ENCODE measurements at places on chromosomes 11 and 22.

DNA sequence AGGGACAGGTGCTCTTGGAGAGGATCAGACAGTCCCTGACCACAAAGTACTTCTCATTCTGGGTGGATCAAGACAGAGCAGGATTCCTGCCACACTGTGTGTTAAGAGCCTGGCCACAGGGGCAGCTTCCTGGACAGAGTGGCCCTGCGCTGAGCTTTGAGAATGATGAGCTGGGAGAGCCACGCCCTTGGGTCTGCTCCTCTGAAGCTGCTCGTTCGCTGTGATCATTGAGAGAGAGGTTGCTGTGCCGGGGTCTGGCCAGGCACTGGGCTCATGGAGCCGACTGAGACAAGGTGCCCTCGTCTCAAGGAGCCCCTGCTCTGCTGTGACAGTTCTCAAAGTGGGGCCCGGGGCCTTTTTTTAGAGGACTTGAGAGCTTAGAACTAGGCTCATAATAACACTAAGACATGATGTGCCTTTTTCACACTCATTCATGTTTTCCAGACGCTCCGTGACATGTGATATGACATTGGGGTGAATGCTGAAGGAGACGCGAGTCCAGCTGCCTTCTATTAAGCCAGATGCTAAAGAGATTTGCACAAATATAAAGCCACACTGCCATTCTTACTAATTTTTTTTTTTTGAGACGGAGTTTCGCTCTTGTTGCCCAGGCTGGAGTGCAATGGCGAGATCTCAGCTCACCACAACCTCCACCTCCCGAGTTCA, 1.6 kb upstream of the MFRP start:
- no peak for DNase-seq

DNA sequence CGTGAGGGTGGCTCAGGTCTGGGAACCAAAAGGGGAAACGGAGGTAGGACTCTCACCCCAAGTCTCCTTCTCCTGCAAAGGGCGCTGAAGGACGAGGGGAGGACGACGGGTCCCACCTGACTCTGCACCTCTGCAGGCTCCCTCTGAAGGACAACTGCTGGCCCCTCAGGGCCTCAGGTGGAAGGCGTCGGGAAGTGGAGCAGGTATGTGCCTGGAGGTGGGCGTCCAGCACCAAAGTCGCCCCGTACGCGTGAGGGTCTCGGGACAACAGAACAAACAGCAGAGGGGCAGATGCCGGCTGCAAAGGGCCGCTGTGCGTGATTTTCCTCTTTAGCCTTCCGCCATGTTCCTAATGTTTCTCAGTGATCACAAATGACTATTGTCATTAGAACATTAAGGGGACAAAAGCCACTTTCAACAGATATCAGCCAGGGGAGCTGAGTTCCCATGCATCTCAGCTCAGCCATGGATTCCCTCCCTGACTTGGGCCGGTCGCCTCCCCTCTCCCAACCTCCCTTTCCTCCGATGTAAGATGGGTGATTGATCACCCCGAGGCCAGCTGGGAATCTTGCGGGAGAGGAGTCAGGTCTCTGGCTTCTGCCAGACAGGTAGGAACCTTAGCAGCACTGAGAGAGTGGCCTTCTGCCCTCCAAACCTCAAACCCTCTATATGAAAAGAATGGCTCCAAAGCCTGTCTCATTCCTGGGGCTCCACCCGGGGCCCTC, 836 bp downstream of the SLC16A8 start:
- DNase-seq: no peak

- peak; percentile 10 for DNase-seq
Measured at GRCh38 chr11:117836077-117836960, 11.8 kb upstream of the FXYD2 start.

GRCh38 chr11:12099132-12099873, 11.1 kb upstream of the MICAL2 start:
- DNase-seq: no peak

GRCh38 chr11:70643642-70644041, 245.3 kb downstream of the CTTN start:
- DNase-seq: no peak

DNA sequence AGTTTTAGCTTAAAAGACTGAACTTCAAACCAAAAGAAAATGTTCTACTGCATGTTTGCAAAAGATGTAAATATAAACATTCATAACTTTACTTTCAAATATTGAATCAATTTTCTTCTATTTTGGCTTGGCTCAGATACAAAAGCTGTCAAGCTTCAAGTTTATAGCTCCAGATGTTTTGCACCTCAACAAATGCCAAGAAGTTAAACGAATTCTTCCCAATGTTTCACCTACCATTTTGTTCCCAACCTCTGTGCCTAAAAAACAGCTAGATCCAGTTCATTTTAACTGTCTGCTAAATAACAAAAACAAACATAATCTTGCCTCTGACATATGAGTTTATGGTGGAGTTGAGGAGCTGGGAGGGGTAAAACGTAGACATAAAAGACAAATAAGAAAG, 76.5 kb downstream of the RAB30 start:
- DNase-seq: no peak

GRCh38 chr22:37930270-37930951, 23.0 kb downstream of the C22orf23 start:
- DNase-seq: peak; percentile 58

- DNase-seq: no peak
Measured at GRCh38 chr11:128412847-128413791, 174.2 kb downstream of the ETS1 start.
